ENCODE measurements at places on chromosomes 1 and 21. TPM values are rescaled to one million over a fixed set of nuclear protein-coding genes. Genes with fewer than 3 reads are reported as not detected.

Gene UBE4B
- total RNA-seq: 37.1 TPM

Gene CNR2
- total RNA-seq: 0.11 TPM

Gene FMO4
- 13.8 TPM for total RNA-seq

Gene OR2L5
- not detected for total RNA-seq

Gene MORN1
- 11.1 TPM for total RNA-seq

Gene MEX3A
- 7.2 TPM for total RNA-seq

Gene RGS4
- total RNA-seq: 26.0 TPM

Gene KCNAB2
- 3.8 TPM for total RNA-seq

Gene MFAP2
- total RNA-seq: 33.3 TPM

Gene ARL8A
- 19.2 TPM for total RNA-seq

Gene OR2T29
- total RNA-seq: not detected

Gene CELA2B
- total RNA-seq: 0.32 TPM

Gene ALG6
- total RNA-seq: 40.4 TPM

Gene TTLL10
- not detected for total RNA-seq

Gene TMPRSS2
- 27.1 TPM for total RNA-seq

Gene PRDM16
- 3.7 TPM for total RNA-seq

Gene CLDN19
- 0.69 TPM for total RNA-seq

Gene GCSAML
- 1.1 TPM for total RNA-seq

All from urinary bladder (tissue), 4 donors.